ENCODE measurements at places on chromosomes 1 and 21. TPM values are rescaled to one million over a fixed set of nuclear protein-coding genes. Genes with fewer than 3 reads are reported as not detected.

Gene TTC13
- 13.2 TPM for total RNA-seq

Gene SPATA17
- not detected for total RNA-seq

Gene HRNR
- not detected for total RNA-seq

Gene ZFP69B
- 11.2 TPM for total RNA-seq

Gene SPRR1A
- not detected for total RNA-seq

Gene CTSS
- 37.0 TPM for total RNA-seq

Gene PLEKHN1
- 0.69 TPM for total RNA-seq

Gene LYPD8
- not detected for total RNA-seq

Gene DNAJC16
- 9.8 TPM for total RNA-seq

Gene SPRR1B
- total RNA-seq, result not detected

Gene PDZK1
- not detected for total RNA-seq

Gene FCAMR
- total RNA-seq, result not detected

Gene WDR47
- total RNA-seq, result 8.2 TPM

Gene FAM20B
- 36.1 TPM for total RNA-seq

Gene COL24A1
- total RNA-seq, result not detected

Gene SLC30A10
- not detected for total RNA-seq

Gene LAMC2
- total RNA-seq, result not detected

Gene PAPPA2
- 0.19 TPM for total RNA-seq

Gene LMX1A
- total RNA-seq, result not detected

Gene LRRC38
- not detected for total RNA-seq

Gene XCL1
- total RNA-seq, result not detected

Gene LRRC53
- total RNA-seq, result not detected

Gene ASB17
- not detected for total RNA-seq

Gene GREM2
- 0.17 TPM for total RNA-seq

Gene TSHB
- not detected for total RNA-seq

Gene DNM3
- total RNA-seq, result 0.96 TPM

Gene S100A2
- total RNA-seq, result 0.77 TPM

Gene RHCE
- 0.54 TPM for total RNA-seq

Gene S100B
- 0.24 TPM for total RNA-seq

Gene PLPPR4
- not detected for total RNA-seq

Gene DISP3
- total RNA-seq, result 0.17 TPM

Gene FCRLB
- total RNA-seq, result 0.10 TPM

Gene AMPD2
- 41.3 TPM for total RNA-seq

Gene SMAP2
- 390 TPM for total RNA-seq

Gene CTH
- total RNA-seq, result 36.1 TPM

Gene SEMA6C
- total RNA-seq, result 1.5 TPM

Gene NTMT2
- total RNA-seq, result not detected

Gene FCRL2
- total RNA-seq, result not detected

Gene GNG12
- total RNA-seq, result 0.05 TPM

Gene OLIG2
- not detected for total RNA-seq

Gene KIAA0040
- total RNA-seq, result 19.5 TPM

Gene RNU1-2
- total RNA-seq, result 1,386 TPM

Gene RGL1
- total RNA-seq, result 2.6 TPM

Gene CNN3
- 10.6 TPM for total RNA-seq

Gene LCE2A
- total RNA-seq, result not detected

Gene PROX1
- total RNA-seq, result 0.12 TPM

Gene CCDC185
- not detected for total RNA-seq

Gene TAS1R1
- total RNA-seq, result not detected

Gene GFI1
- total RNA-seq, result 42.8 TPM

Gene CSF3R
- 0.19 TPM for total RNA-seq

Data from activated naive CD4-positive, alpha-beta T cell treated with anti-CD3 and anti-CD28 coated beads for 36 hours (primary cell).